ENCODE measurements at places on chromosomes 2 and 18. TPM values are rescaled to one million over a fixed set of nuclear protein-coding genes. Genes with fewer than 3 reads are reported as not detected.

DNA sequence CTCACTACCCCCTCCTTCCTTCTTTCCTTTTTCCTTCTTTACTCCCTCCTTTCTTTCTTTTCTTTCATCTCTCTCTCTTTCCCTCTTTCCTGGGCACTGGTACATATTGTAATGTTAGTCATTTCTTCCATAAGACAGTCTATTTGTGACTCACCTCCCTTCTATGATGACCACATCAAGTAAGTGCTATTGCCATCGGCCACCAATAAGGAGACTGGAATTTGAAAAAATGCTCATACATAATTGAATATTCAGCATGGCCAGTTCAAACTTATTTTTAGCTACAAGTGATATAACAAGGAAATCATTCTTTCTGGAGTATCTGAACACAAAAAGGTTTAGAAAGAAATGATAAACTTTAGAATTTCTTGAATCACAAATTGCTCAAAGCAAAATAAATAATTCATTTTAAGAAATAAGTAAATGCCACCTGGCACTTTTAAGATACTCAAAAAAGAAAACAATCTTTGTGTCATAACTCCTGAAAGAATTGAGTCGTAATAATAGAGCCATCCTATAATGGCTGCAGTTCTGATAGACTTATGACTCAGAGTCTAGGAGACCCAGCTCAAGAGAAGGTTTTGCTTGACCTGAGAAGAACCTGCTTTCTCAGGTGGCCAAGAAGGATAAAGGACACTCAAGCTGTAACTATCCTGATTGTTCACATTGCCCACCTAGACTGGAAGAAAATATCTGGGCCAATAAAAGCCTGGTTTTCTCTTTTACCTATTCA lies 51.6 kb upstream of the CCBE1 start:
- no peak for DNase-seq

DNA sequence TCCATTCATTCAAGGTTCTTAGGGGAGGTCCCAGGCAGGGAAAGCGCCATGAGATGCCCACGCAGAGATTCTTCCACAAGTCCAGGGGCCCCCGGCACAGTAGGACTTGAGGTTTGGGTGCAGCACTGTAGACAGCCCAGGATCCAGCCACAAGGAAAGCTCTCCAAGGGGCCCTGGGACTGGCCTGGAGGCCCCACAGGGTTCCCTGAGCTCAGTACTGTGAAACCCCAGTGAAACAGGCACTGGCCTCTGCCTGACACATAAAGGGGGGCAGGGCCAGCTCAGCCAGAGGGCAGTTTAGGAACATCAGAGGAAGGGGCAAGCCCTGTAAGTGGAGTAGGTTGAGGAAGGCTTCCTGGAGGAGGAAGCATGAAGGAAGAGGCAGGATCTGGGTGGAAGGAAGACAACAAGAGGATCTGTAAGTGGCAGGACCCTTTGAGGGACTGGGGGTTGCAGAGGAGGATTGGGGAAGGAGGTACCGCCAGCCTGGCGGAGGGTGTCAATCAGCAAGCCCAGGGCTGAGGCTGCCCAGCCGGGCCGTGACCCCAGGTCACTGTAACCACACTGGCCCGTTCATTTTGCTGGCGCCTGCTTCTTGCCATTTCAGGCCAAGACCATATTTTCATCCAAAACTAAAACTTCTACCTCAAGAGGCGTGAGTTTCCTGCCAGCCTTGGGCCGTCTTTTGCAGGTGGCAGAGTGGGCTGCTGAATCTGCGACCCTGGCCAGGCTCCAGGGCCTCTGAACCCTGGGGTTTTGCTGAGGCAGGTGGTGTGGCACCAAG lies 175.2 kb downstream of the SMAD7 start:
- DNase-seq: no peak

DNA sequence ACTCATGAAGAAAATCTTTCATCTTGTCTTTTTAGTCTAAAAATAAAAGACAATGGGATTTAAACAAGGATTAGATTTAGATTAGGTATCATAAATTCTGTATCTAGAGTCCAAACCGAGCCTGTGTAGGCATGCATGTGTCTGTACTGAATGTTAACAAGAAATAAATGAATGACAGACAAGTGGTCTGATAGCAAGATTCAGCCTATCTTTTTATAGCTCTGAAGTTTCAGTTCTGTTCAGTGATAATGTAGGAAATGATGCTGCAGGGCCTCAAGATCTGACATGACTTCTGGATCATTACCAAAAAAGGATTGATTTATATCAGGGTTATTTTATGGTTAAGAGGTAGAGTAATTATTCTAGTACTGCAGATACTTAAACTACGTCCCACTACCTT lies 137.0 kb upstream of the ATP5MC3 start:
- DNase-seq: no peak

- no peak for DNase-seq
Observed at GRCh38 chr2:46177461-46178089, 119.6 kb upstream of the EPAS1 start.

Gene ALPI
- 27.1 TPM for total RNA-seq

Gene MC2R
- total RNA-seq: not detected

DNA sequence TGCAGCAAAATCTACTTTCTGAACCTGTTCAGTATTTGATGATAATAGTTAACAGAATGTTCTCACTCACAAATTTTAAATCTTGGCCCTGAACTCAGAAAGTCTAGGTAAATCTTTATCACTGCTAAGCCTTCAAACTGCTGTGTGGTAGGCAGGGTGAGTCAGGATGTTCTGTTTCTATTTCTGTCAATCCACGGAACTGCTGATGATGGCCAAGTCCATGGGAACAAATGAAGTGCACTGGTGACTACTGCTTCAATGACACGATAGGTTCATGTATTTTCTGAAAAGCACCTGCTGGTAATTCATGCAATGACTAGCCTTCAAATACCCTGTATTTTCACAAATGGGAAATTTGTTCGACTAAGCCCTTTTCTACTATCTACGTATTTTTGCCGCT lies 14.2 kb downstream of the NIFK start:
- DNase-seq: no peak

GRCh38 chr2:154814856-154815255 lies 116.4 kb downstream of the KCNJ3 start:
- no peak for DNase-seq

DNA sequence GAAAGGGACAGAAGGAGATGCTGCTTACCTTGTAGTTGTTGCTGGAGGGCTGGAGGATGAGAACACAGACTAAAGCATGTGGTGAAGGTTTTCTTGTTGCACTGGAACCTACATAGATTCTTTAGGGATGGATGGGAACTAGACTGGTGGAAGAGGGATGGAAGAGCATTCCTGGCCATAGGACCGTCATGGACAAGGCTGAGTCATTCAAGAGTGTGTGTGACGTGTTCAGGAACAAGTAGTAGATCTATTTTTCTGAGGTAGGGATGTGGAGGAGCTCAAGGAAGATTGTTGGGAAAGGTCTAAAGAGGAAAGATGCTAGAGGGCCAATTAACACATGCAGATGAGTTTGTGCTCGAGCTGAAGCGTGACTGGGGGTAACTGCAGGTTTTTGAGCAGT lies 6.6 kb downstream of the STAT4 start:
- no peak for DNase-seq

Gene IL1B
- total RNA-seq: 1.6 TPM

Gene CYP27C1
- total RNA-seq: not detected

Gene VWA3B
- total RNA-seq: 3.2 TPM

DNA sequence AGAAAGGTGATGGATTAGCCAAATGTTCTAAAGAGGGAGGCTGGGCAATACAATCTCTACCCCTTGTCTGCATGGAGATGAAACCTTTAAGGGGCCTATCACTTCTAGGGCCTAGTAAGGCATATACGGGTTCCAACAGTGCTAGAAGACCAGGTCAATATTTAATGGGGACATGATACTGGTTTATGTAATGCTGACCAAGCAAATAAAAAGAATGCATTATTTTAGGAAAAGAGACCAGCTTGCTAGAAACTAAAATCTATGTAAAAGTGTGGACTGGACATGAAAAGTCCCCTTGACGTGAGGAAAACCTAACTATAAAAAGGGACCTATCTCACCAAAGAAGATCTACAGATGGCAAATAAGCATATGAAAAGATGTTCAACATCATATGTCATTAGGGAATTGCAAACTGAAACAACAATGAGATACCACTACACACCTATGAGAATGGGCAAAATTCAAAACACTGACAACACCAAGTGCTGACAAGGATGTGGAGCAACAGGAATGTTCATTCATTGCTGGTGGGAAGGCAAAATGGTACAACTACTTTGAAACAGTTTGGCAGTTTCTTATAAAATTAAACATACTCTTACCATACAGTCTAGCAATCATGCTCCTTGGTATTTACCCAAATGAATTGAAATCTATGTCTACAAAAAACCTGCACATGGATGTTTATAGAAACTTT lies 45.9 kb upstream of the TLK1 start:
- no peak for DNase-seq

DNA sequence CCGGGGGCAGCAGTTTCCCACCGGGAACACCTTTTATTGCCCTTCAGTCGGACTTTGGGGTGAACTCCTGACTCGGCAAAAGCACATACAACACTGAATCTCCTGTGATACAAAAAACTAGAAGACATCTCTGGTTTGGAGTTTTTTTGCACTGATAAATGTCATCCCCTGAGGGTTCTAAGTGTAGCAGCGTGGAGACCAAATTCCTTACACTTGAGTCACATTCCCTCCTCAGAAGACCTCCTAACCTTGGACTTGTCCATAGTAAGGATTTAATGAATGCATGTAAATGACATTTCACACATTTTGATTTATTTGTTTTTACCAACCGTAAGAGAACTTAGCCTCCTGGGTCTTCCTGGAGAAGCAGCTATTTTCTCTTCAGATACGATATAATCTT lies 54.0 kb upstream of the GPR45 start:
- no peak for DNase-seq

Gene PRKAG3
- not detected for total RNA-seq

DNA sequence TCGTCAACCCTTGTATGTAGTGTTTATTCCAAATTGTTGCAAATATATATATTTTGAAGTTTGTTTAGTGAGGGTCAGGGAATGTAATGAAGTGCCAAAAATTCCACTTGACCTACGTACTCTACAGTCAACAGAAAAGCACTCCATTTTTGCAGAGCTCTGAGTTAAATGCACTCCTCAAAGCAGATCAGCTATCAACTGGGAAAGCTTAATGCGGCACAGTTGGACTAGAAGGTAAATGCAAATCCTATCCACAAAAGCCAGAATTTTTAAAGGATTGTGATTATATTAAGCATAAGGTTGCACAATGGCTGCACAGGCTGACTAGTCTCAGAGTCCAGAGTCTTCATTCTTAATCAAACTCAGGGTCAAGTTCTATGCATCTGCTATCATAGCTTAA lies 577.1 kb downstream of the ARHGAP15 start:
- no peak for DNase-seq

DNA sequence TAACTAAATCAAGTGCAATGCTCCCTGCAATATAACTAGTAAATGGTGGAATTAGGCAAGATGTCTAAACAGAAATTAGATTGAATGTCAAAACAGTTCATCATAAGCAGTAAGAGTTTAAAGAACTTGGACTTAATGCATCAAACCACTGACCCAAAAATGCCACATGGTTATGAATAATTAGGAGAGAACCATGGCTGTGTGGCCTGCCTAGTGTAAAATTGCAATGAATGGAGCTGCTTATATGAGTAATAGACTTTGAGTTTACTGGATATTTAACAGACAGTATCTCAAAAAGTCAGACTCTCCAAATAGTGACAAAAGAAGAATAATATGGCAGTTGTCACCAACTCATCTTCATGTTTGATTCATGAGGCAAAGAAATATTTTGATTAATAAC lies 101.6 kb upstream of the COL5A2 start:
- no peak for DNase-seq

DNA sequence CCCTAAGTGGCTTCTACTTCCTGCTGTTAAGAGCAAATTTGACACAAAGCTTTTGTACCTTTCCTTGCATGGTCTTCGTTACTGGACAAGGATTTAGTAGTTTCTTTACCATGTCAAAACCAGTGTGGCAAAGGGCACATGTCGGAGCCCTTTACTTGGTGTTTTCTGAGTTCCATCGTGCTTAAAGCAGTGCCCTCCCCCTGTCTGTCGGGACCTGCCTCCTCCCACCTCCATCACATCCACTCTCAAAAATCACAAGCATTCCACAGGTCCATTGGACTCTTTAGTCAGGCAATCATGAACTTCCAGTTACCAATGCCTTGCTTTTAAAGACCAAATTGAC lies 763 bp downstream of the CCDC141 start:
- DNase-seq: no peak

- DNase-seq: no peak
Observed at GRCh38 chr18:63365876-63366212, 1.2 kb downstream of the KDSR start.

- DNase-seq: no peak
Observed at GRCh38 chr2:27802547-27802946, 31.0 kb downstream of the MRPL33 start.

Gene PLEKHA3
- total RNA-seq: 26.1 TPM

- no peak for DNase-seq
Observed at GRCh38 chr18:24840051-24840450, 379.6 kb downstream of the HRH4 start.

- no peak for DNase-seq
Observed at GRCh38 chr2:226267516-226268289, 531.9 kb downstream of the IRS1 start.

GRCh38 chr2:239223310-239224198 lies 177.3 kb downstream of the HDAC4 start:
- DNase-seq: peak; percentile 74

DNA sequence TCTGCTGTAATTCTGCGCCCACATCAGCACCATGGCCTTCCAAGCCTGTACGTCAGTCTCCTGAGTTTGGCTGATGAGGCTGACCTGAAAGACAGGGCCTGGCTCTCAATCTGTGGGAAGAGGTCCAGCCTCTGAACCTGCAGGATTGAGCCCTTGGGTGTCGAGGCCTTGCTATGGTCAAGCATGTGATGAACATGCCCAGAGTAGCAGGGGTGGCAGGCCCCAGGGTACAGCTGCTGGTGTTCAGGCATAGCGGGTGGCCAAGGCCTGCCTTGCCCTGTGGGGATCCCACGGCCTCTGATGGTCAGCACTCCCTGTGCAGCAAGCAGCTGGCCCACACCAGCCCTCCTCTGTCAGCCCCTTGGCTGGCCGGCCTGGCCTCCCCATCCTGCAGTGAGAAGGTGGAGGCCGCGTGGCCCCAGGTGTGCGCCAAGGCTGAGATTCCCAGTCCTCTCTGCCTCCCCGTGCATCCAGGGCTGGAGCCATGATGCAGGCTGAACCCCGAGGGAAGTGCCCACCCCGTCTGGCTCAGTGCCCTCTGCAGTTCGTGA lies 298.4 kb downstream of the NDUFA10 start:
- no peak for DNase-seq

GRCh38 chr2:54642677-54643430 lies 80.6 kb upstream of the EML6 start:
- DNase-seq: no peak

Gene IGFBP2
- total RNA-seq: 177 TPM

Gene CCL20
- total RNA-seq: 11.5 TPM

Measured in colonic mucosa (tissue), 4 donors.